ENCODE measurements at places on chromosomes 1 and 21.
A peak's percentile ranks its signal among the peaks of the same experiment; 100 is the strongest.

DNA sequence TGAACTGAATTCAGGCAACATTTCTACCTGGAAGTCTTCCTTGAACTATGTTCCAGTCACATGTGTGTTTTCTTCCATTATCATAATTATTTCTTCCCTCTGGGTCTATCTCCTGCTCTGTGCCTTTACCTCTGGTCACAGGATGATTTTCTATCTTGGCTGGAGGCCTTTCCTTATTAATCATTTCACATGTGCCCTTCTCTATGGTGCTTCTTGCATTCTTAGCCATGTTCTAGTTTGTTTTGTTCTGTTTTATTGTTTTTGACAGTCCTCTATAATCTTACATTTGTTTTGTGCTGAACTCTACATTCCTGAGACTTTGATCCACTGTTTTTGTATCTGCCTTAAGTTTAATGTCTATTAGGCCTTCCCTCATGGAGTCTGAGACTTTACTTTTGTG, 51.0 kb downstream of the SGIP1 start:
- peak; percentile 81 for ATAC-seq

DNA sequence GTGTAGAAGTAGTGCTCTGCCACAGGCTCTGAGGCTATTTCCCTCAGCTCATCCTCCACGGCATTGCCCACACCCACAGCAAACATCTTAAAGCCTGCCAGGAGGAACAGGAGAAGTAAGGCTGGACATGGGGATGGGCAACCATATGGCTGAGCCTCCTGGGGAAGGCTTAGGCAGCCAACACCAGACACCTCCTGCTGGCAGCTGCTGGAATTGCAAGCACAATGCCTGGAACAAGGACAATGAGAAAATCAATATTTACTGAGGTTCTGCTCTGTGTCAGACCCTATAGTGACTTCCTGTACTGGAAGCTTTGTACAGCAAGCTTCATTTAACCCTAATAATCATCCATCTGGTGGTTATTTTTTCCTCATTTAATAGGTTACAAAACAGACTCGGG, 8.2 kb downstream of the MATN1 start:
- ATAC-seq, result no peak

DNA sequence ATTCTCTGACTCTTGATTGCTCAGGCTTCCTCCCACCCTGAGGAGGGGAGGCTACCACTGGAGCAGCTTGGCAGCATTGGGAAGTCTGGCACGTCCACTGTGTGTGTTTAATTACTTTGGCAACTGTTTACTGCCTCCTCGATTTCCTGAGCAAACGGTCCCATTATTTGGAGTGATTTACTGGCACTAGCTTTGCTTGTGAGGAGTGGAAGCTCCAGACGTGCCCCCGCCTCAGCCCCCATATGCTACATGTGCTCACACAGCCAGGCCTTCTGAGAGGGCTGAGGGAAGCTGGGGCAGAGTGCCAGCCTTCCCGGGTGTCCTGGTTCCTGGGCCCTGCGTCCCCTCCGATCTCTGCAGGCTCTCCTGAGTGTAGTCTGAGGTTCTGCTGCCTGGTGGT, 306.2 kb downstream of the PTPRU start:
- ATAC-seq, result no peak

DNA sequence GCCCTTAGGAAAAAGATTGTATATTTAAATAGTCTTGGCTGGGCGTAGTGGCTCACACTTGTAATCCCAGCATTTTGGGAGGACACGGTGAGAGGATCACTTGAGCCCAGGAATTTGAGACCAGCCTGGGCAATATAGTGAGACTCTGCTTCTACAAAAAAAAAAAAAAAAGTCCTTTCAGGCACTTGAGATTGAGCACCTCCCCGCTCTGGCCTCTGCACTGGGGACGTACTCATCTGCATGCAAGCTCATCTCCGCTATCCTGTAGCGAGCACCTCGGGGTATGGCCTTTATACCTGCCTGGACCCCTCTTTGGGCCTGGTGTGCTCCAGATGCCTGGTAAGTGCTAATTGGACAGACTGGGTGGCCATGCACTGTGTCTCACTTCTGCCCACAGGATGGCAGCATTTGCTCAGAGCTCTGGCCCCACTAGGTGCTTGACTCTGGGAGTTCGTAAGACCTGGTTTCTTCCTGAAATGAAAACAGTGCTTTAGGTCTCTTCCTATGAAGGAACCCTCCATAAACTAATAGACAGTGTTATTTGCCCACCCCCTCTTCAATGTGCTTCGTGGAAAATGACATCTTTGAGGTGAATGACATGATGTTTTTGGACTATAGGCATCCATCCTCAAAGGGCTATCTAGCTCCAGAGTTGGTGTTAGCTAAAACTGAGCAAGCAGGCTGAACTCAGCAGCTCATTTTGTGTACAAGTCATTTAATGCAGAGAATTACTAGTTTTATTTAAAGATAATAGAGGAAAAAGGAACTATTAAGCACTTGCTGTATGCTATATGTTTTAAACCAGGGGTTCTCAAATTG, 61.7 kb upstream of the ADAR start:
- ATAC-seq, result peak; percentile 100

GRCh38 chr1:241417258-241417657, 60.3 kb upstream of the RGS7 start:
- no peak for ATAC-seq

GRCh38 chr1:228988664-228989063, 253.4 kb downstream of the RHOU start:
- ATAC-seq, result no peak

GRCh38 chr1:18539171-18539570, 58.4 kb downstream of the KLHDC7A start:
- no peak for ATAC-seq

DNA sequence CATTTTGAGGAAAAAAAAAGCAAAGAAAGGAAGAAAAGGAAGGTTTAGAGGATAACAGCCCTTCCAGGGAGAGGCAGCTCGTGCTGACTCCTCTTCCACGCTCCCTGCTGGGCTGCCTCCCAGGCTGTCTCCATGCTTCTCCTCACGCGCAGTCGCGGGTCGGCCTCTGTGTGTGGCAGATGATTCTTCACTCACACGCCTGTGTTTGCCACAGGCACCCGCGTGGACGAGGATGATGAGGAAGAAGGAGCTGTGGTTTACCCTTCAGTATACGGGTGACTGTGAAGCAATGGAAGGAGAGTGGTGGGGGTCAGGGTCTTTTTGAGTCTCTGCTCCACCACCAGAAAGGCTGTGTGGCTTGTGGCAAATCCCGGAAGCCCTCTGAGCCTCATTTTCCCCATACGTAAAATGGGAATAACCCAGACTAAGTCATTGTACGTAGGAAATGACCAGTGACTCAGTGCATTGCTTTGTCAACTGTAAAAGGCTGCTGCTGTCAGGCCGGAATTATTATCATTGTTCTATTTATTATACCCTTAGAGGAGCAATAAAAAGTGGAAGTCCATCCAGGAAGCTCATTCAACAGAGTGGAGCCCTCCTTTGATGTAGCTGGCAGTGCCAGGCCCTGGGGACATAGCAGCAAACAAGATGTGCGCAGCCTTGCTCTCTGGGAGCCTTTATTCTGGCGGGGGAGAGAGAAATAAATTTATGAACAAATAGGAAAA, 11.9 kb upstream of the SH2D2A start:
- ATAC-seq, result no peak

DNA sequence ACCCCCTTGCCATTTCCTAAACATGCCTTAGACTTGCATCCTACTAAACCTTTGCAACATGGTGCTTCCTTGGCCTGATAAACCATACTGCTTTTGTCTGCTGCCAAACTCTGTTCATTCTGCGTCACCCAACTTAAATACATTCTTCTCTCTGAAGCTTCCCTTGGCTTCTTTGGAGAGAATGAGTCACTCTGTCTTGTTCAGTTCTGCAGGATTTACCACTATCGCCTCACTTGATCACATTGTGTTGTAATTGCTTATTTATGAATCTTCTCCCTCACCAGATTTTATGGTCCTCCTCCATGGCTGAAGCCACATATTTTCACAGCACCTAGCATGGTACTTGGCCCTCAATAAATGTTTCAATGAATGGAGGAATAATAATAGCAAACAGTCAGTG, 21.7 kb upstream of the TUT4 start:
- ATAC-seq, result peak; percentile 96

- peak; percentile 83 for ATAC-seq
Measured at GRCh38 chr1:169931795-169932231, 38.1 kb upstream of the SCYL3 start.

DNA sequence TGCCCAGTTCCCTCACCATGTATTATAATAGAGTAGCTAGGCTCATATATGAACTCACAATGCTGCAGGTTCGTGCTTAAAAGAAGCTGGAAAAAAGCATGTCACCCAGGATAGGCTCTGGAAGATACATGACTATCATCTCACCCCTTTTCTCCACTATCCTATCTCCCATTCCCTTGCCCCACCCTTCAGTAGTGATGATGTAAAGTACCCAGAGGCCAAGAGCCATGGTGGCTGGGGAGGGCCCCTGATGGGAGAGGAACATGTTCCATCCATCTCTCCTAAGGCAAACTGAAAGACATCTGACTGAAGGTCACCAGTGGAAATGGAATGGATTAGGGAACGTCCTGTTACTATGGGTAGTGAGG, 20.3 kb upstream of the RBBP5 start:
- ATAC-seq, result no peak

DNA sequence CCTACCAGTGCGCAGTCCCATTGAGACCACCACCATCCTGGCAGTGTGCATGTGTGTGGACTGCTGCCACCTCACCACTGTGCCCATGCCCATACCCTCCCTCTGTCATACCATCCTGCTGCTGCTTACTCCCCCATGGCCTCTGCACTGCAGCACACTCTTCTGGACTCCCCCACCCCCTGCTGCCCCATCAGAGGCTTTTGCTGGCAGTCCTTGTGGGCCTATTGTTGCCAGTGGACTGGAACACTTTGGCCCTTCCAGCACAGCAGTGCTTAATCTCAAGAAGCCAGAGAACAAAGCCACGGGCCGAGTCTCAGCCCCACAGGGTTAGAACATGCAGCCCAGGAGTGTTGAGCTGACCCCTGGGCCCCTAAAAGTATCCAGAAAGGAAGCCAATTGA, 41.9 kb upstream of the IVNS1ABP start:
- no peak for ATAC-seq

DNA sequence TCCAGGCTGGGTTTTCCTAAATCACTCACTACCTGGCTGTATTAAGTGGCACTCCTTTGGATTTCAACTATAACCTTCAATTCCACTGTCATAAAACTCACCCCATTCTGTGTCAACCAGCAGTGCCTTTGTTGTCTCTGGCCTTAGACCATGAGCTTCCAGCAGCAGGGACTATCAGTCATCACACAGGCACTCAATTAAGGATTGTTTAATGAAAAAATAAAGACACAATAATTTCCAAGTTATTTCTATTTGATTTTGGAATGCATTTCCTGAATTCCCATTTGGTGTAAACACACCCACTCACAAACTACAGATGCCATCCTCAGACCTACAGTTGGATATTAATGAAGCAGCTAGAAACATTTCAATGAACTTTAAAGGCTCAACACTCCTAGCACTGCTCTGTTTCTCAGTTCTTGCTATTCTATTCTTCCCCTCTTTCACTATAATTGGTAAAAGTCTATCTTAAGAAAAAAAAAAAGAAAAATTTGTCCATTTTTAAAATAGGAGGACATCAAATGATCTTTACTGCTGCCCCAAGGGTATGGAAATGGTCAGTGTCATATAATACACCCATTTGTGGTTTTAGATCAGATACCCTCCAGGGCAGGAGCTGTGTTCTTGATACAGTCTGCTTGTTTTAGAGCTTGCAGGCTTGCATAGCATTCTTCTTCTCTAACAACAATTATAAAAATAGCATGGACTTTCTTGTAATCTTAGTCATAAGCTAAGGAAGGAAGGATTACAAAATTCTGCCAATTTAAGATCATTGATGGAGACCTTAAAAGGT, 156.4 kb downstream of the PTGER3 start:
- no peak for ATAC-seq

- ATAC-seq, result no peak
Measured at GRCh38 chr1:16095447-16095846, 22.0 kb upstream of the FAM131C start.

DNA sequence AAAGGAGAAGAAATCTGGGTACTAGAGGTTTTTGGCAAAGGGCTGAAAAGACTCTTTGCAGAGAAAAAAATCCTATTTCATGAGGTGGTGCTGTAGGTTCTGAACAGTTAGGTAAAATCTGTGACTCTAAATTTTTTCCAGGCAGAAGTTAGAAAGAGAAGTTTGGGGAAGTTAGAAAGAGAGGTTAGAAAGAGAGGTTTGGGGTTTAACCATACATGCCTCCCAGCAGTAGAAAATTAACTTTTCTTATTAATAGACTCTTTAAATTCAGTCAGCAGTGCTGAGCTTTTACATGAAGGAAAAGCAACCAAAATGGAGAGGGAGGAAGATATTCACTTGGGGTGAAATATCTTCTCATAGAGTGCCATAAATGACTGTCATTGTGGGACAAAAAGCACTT, 12.2 kb downstream of the AMY1C start:
- ATAC-seq, result no peak

DNA sequence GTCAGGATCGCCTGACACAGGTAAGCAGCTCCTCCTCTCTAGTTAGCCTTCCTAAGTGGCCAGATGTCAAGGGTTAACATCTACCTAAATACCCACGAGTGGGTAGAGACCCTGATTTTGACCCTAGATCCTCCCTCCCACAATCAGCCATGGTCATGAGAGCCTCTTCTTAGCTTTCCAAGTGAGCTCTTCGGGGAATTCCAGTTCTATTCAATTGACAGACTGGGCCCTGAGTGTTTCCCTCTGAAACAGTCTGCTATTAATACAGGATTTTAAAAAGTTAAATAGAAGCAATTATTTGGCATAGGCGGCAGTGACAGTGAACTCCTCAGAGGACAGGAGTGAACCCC, 28.1 kb downstream of the C2CD2 start:
- ATAC-seq, result no peak

- ATAC-seq, result peak; percentile 94
Measured at GRCh38 chr1:7117399-7118281, 332.4 kb downstream of the CAMTA1 start.

DNA sequence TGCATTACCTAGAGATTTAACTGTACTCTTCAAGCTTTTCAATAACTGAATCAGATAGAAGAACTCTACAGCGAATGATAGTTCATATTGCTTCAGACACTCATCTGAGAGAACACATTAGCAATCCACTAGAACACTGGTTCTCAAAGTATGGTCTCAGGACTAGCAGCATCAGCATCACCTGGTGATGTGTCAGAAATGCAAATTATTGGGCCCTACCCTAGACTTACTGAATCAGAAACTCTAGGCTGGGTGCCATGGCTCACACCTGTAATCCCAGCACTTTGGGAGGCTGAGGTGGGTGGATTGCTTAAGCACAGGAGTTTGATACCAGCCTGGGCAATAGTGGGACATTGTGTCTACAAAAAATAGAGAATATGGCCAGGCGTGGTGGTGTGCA, 24.9 kb upstream of the GLIS1 start:
- no peak for ATAC-seq

GRCh38 chr1:143643148-143643885, 328.5 kb downstream of the FAM72C start:
- ATAC-seq, result peak; percentile 34

DNA sequence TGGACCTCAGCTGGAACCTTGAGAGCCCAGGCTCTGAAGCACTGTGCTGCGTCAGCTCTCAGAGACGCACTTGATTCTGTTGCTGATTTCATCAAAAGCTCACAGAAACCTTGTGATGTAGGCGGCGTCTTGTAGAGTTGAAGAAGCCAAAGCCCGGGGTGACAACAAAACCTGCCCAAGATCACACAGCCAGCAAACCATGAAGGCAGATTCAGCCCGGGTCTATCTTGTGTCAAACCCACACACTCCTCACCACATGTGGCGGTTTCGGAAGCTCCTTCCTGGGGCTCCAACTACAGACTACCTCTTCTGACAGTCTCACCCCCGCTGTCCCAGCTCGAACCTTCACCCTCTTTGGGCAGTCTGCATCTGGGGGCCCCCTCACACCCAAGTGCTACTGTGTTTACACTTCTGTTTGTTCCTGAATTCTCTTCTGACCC, 50.4 kb downstream of the TENT5C start:
- ATAC-seq, result no peak

- peak; percentile 76 for ATAC-seq
Measured at GRCh38 chr1:29282924-29283803, 46.8 kb downstream of the PTPRU start.
